ENCODE measurements at places on chromosomes 5 and 9. TPM values are rescaled to one million over a fixed set of nuclear protein-coding genes. Genes with fewer than 3 reads are reported as not detected.

DNA sequence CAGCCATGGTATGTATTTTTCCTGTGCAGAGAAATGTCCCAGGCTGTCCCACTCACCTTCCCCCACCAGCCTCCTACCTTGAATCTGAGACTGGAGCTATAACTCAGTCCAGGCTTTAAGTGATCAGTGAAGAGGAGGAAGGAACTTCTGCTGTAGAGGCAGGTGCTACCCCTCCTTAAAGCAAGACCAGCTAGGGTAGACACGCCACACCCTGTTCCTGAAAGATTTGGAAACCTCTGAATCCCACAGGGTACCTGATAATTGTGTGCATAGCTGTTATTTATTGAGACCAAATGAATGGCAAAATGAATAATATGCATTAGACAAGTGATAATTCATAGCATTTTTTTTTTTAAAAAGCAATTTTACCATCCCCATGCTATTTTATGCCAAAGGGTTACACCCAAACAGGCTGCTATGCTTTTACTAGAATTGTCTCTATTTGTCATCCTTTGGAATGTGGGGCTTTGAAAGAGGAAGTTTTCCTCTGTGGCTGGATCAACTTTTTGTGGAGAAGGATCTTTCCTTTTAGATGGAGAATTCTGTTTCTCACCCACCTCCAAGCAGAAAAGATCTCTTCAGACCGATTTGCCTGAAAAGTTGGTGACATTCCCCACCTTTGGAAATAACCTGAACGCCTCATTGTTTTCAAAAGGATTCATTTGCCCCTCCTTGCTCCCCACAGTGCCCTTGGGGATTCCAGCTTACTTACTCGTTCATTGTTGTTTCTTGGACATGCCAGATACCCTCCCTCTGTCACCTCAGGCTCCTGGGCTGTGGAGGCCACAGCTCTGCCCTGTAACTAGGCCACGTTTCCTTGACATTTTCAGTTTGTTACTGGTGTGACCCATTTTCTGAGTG is 248.7 kb downstream of the NR3C1 start:
- DNase-seq: no peak

DNA sequence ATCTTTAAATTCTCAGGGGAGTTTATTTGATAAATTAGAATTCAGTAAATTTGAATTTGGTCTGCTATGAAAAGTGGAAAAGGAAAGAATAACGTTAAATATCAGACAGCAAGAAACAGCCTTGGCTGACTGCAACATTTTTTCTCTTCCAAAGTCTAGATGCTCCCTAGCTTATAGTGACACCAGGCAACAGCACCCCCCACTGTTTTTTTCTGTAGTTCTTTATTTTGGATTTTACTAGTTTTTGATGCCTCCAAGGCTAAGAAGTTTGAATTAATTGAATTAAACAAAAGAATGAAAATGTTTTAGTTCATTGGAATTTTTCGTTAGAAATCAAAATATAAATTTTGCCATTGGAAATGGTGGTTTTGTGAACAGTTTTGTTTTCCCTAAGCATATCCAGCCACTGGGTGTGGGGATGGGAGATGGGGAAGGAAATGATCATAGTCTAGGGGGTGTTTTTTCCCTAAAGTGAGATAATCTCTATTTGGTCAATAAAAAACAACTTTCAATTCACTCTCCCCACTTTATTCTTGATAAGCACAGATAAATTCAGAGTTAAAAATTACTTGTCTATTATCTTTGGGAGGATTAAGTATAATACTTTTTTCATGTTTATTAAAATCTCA is 199.3 kb upstream of the CD180 start:
- DNase-seq: no peak

Gene ZFP2
- total RNA-seq: 0.57 TPM

Gene ARL10
- 0.05 TPM for total RNA-seq

DNA sequence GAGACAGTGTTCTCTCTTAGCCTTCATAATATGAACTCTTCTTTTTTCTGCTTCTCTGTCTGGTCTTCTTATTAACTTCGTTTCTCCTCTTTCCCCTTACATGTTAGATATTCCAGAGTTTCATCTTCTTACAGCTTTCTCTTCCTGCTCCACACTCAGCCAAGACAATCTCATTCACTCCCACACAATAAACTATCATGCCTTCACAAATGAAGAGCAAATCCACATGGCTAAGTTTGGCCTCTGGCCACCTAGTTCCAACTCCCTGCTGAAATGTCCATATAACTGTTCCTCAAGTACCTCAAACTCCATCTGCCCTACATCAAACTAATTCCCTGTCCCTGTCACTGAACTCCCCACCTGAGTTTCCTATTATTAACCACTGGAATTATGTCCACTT is 18.4 kb downstream of the IL33 start:
- no peak for DNase-seq

DNA sequence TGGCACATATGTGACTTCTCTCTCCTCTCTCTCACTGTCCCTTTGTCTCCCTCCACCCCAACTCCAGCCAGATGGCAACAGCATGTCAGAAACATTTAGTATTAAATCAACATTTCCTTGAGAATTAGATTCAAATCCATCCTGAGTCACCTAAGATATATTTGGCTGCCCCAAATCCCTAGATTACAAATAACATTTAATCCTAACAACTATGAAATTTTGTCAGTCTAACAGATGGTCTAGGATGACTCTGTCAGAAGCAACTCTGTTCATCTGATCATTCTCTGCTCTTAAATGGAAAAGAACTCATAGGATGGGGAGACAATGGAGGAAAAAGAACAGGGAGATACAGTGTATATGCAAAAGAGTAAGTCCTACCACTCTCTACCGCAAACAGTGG is 201.2 kb downstream of the TSSK1B start:
- DNase-seq: no peak

DNA sequence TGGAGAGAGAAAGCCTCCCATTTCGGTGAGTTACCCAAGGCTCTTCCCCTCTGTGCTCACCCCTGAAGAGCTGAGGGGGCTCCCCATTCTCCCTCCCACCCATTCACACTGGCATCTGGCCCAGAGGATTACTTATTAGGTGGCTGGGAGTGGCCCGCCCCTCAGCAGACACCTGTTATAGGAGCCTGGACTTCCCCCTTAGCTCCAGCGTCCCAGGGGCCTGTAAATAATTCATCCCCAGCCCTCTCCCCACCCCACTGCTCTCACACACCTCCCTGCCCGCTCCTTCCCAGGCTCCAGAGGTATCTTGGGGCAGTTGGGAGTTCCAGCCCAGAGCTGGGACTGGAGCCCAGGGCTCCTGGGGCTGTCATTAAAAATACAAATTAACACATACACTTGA is 11.6 kb upstream of the SLC6A7 start:
- no peak for DNase-seq

Gene TUSC1
- total RNA-seq: not detected

Gene PCDHA3
- not detected for total RNA-seq

GRCh38 chr9:79660615-79661014 is 88.8 kb downstream of the TLE4 start:
- no peak for DNase-seq

DNA sequence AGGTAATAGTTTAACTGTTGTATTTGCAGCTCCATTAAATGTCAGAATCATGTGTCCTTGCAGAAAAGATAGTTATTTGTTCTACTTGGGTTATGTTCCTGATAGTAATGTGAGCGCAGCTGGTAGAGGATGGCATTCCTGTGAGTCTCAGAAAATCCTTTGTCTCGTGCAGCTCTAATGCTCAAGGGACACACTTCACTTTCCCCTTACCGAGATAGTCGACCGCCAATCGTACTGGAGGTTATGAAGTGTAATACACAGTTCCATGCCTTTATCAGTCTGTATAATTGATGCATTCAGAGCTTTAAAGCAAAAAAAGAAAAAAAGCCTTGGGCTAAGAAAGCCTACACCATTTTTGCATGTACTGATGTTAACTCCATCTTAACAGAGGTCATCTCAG is 60.2 kb upstream of the SRP19 start:
- DNase-seq: no peak

Gene IFNA14
- total RNA-seq: not detected

Gene MARVELD2
- total RNA-seq: 21.6 TPM
